Vagina (tissue), 2 donors: ENCODE measurements at places on chromosomes 13 and 19.

- H3K36me3 ChIP-seq = no peaks in the 10 kb centered on the region
- H3K4me1 ChIP-seq = no peaks in the 10 kb centered on the region
- no peak overlapping the region for H3K4me3 ChIP-seq
- DNase-seq = no peak
- no peaks in the 10 kb centered on the region for H3K27me3 ChIP-seq
- no peak overlapping the region for H3K27ac ChIP-seq
Observed at GRCh38 chr13:47826471-47826870, 174.6 kb downstream of the SUCLA2 start.

GRCh38 chr19:5343848-5344247 is 3.2 kb upstream of the PTPRS start:
- no peaks in the 10 kb centered on the region for H3K36me3 ChIP-seq
- H3K27ac ChIP-seq = no peak overlapping the region
- H3K4me1 ChIP-seq = peaks cover 11% of the 10 kb centered on the region

DNA sequence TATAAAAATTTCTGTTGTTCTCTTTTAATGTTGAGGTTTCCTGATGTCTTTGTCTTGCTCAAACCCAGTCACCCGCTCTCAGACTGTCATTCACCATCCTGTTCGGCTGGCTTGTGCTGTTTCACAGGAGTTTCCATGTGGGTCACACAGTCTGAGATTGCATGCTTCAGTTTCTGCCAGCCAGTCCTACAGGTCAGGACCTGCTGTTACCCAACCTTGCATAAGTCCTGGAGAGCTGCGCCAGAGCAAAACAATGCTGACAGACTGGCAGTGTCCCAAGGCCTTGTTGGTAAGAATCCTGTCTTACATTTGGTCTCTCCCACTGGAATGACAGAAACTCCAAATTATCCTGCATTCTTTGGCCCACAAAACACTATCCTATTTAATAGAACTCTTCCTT is 340.0 kb upstream of the SLITRK5 start:
- H3K4me1 ChIP-seq = no peaks in the 10 kb centered on the region
- no peaks in the 10 kb centered on the region for H3K36me3 ChIP-seq
- H3K27me3 ChIP-seq = no peaks in the 10 kb centered on the region
- H3K27ac ChIP-seq = no peak overlapping the region
- H3K4me3 ChIP-seq = no peak overlapping the region

GRCh38 chr13:20232556-20233277 is 598 bp upstream of the GJB6 start:
- no peaks in the 10 kb centered on the region for H3K27me3 ChIP-seq
- H3K4me3 ChIP-seq = peak overlapping the region; percentile 34
- peak overlapping the region; percentile 66 for H3K27ac ChIP-seq
- peaks cover 19% of the 10 kb centered on the region for H3K4me1 ChIP-seq

DNA sequence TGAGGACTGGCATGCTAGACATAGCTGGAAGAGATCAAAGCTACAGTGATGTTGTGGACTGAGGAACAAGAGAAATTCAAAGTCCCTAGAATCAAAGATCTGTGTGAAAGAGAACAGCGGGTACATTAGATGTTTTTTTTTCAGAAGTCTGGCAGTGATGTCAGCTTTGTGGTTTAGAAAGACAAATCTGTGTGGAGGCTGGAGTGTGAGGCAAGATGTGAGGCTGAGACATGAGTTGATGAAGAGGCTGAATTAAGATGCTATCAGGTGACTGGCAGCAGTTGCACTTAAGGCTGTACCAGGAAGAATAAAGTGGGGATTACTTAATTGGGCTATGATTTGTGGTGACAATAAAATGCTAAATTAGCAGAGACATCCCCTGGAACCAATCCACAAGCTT is 46.5 kb downstream of the DNAJC3 start:
- H3K27ac ChIP-seq = no peak overlapping the region
- H3K4me3 ChIP-seq = no peak overlapping the region
- DNase-seq = no peak

DNA sequence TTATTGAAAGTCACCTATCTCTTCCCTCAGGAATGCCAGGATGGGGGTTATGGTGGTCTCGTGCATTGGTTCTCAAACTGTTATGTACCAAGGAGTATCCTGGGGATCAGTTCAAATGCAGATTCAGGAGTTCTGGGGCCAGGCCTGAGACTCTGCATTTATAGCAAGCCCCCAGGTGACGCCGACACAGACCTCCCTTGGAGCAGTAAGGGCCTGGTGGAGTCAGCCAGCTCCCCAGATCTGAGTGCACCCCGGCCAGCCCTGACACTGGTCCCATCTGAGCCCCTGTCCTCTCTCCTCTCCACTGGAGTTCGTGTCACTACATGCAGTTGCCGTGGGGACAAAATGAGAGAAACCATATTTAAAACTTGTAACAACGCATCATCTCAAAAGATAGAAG is 112.9 kb downstream of the COL4A2 start:
- H3K4me3 ChIP-seq = no peak overlapping the region
- no peak for DNase-seq
- peaks cover 29% of the 10 kb centered on the region for H3K4me1 ChIP-seq
- no peaks in the 10 kb centered on the region for H3K36me3 ChIP-seq

DNA sequence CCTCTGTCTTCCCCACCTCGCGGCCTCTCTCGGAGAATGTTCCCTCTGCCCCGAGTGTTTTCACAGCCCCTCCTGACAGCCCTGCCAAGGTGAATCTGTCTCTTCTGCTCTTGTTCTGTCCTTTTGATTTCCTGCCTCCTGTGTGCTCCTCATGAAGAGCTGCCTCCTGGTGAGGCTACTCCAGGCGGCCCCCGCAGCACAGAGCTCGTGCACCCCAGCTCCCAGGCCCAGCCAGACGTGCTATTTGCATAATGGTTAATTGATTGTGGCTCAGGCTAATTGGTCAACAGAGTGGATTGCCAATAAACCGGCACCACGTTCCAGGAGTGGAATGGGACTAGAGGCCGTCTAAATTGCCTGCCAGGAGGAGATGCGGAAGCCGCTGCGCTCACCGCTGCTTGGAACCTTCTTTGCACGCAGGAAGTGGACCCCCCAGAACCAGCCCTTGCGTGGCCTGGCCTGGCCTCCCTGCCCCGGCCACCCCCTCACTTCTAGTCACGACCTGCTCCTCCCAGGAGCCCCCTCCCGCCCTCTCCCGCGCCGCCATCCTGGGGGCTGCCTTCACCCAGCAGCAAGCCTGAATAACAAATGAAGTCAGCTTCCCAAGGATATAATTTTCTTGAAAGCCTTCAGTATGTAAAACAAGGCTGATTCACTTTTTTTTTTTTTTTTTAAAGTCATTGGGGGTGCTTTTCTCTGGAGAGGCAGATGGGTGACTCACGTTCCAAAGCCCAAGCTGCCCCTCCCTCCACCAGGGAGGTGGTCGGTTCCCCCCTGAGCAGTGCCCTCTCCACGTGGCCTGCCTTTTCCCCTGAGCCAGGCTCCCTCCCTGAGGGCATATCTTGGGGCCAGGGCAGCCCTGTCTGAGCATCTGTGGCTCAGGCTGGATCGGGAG is 144.0 kb downstream of the KDM4B start:
- no peak overlapping the region for H3K27ac ChIP-seq
- peaks cover 5% of the 10 kb centered on the region for H3K4me1 ChIP-seq
- DNase-seq = no peak

- no peaks in the 10 kb centered on the region for H3K4me1 ChIP-seq
- no peak overlapping the region for H3K4me3 ChIP-seq
- H3K36me3 ChIP-seq = no peaks in the 10 kb centered on the region
- DNase-seq = no peak
- no peak overlapping the region for H3K27ac ChIP-seq
Observed at GRCh38 chr13:95023405-95023804, 277.8 kb downstream of the ABCC4 start.
